Activated CD4-positive, alpha-beta T cell treated with anti-CD3 and anti-CD28 coated beads, Interleukin-2, Interleukin-6, amounts not matched to agents 100 ng/mL and 50 ng/mL, durations not matched to agents 16 hours and 8 hours (primary cell): ENCODE measurements at places on chromosomes 16 and 17.

DNA sequence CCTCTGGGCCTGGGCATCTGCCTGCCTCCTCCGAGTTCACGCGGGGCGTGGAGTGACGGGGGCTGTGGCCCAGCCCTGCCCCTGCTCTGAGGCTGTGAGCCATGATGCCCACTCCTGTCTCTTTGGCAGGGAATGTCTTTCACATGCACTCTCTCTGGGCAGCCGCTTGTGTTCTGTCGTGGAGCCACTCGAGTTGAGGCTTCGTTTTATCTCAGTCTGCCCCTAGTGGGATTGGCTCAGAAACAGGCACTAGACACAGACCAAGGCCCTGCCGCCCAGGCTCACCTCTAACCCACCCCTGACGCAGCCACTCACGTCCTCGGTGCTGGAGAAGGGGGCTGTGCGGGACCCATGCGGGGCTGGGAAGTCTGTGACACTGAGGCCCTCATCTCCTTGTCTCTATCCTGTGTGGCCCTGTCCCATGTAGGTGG is 67.5 kb upstream of the KCTD5 start:
- no peak for DNase-seq

DNA sequence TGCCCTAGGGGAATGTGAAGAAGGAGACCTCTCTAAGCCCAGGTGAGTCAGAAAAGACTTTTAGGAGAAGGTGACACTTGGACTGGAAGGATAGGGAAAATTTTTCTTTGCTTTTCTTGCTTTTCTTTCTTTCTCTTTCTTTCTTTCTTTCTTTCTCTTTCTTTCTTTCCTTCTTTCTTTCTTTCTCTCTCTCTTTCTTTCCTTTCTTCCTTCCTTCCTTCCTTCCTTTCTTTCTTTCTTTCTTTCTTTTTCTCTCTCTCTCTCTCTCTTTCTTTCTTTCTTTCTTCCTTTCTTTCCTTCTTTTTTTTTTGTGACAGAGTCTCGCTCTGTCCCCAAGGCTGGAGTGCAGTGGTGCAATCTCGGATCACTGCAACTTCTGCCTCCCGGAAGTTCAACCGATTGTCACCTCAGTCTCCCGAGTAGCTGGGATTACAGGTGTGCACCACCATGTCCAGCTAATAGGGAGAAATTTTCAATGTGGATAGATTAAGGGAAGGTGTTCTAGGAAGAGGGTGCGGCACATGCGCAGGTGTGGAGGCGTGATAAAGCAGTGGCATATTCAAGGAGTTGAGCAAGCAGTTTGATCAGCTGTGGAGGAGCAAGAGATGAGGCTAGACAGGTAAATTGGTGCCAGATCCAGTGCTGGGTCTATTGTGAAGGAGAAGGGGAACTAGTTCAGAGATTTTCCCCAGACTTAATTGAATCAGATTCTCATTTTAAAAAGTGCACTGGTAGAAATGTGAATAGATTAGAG is 40.4 kb downstream of the MMD start:
- DNase-seq, result no peak

DNA sequence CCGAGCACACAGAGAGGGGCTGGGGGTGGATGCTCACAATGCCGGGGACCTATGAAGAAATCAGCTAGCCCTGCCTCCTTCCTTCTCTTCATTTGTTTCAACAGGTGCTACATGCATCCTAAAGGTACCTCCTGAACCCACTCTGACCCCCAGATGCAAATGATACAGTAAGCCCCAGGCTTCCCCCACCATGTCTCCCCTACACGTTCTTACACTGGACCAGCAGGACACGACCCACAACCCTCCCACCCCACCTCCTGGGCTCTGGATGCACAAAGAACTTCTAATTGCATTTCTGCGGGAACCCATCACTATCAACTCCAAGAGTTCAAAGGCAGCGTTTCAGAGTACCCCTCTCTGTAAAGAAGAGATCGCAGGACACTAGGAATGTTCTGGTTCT is 2.1 kb downstream of the XYLT1 start:
- DNase-seq, result no peak

DNA sequence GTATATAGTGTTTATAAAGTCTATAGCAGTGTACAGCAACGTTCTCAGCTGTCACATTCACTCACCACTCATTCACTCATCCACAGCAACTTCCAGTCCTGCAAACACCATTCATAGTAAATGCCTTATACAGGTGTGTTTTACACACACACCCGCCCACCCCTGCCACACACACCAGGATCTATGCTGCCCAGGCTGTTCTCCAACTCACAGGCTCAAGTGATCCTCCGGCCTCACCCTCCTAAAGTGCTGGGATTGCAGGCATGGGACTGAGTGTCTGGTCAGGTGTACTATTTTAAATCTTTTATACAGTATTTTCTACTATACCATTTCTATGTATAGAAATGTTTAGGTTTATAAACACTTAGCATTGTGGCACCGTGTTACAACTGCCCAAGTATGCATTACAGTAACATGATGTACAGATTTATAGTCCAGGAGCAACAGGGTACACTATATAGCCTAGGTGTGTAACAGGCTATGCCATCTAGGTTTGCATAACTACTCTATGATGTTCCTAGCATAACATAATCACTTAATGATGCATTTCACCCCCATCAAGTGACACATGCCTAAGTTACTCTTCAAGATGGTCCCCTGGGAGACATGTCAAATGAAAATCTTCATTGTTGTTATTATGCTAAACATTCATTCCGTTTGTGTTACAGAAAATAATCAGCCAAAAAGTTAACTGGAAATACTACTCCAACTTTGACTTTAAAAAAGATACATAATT is 42.5 kb downstream of the CREBBP start:
- DNase-seq, result no peak

DNA sequence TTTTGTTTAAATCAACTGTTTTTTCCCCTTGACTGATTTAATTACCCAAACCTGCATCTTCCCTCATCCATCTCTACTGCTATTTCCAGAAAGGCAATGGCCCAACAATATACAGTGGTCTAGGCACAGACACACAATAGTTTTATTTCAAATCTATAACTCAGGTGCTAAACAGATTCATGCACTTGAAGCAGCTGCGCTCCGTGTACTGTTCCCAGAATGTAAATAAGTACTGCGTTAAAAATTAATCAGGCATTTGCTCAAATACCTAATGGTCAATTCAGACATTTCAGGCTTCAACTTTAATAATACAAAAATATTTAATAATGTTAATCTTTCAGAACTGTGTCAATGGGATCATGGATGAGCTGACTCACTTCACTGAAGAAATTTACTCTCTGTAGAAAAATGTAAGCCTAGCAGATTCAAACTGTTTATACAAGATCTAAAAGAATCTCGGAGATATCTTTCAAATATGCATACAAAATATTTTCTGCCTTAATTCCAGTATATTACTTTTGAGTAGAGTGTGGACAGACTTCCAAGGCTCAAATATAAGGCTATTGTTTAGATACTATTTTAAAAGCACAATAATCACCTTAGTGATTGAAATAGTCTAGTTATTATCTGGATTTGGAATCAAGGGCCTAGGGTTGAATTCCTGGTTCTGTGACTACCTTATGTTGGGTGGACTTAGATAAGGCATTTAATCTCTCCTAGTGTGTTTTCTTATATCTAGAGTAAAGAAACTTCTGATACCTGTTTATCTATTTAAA is 97.4 kb upstream of the PSMD7 start:
- DNase-seq, result no peak

DNA sequence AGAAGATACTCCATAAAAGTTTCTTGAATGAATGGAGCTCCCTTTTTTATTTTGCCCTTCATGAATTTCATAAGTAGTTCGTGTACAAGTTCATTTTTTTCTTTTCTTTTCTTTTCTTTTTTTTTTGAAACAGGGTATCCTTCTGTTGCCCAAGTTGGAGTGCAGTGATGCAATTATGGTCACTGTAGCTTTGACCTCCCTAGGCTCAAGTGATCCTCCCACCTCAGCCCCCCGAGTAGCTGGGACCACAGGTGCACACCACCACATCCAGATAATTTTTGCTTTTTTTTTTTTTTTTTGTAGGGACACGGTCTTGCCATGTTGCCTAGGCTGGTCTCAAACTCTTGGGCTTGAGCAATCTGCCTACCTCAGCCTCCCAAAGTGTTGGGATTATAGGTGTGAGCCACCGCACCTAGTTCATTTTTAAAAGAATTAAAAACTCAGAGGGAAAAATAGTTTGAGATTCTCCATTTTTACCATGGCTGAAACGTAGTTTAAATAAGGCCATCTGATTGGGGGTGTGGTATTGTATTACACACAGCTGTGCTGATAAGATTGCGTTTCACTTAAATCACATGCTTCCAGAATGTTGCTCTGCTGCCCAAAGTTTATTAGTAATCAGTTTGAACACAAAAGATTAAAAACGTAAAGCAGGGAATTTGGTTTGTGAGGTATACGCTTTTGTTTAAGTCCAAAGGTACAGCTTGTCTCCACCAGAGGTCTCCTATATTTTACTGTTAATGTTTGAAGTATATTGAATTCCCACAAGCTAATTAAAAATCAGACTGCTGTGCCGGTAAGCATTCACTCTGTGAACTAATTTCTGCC is 154.1 kb downstream of the SOCS1 start:
- DNase-seq, result no peak

DNA sequence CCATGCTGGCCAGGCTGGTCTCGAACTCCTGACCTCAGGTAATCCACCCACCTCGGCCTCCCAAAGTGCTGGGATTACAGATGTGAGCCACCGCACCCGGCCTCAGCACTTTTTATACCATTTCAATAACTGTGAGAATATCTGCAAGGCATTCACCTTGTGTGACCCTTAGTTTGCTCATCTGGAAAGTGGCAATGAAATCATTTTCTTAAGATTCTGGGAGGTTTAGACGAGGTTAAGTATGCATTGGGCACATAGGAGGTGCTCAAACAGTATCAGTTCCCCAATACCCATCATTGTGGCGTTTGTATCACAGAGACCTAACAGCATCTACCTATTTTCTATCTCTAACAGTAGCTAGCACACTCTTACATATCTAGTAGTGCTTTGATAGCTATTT is 481.9 kb upstream of the ERCC4 start:
- DNase-seq, result no peak

DNA sequence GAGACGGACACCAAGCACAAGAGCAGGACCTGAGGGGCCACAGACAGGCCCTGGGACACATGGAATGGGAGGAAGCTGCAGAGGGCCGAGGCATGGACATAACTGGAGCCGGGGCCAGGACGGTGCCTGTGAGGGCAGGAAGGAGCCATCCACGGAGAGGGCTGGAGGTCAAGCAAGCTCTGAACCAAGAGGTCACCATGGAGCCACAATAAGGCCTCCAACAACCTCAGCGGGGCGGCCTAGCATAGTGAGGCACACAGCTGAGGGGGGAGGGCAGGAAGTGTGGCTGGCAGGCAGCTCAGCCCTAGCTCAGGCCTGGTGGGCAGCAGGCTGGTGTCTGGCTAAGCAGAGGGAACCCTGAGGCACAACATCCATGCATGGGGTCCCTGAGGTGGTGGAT is 4.4 kb downstream of the MCRIP1 start:
- DNase-seq, result no peak

GRCh38 chr16:49488336-49488735 is 114.7 kb downstream of the C16orf78 start:
- no peak for DNase-seq

- peak; percentile 24 for DNase-seq
These were observed 468.1 kb downstream of the SOX9 start for GRCh38 chr17:72588961-72589360.

DNA sequence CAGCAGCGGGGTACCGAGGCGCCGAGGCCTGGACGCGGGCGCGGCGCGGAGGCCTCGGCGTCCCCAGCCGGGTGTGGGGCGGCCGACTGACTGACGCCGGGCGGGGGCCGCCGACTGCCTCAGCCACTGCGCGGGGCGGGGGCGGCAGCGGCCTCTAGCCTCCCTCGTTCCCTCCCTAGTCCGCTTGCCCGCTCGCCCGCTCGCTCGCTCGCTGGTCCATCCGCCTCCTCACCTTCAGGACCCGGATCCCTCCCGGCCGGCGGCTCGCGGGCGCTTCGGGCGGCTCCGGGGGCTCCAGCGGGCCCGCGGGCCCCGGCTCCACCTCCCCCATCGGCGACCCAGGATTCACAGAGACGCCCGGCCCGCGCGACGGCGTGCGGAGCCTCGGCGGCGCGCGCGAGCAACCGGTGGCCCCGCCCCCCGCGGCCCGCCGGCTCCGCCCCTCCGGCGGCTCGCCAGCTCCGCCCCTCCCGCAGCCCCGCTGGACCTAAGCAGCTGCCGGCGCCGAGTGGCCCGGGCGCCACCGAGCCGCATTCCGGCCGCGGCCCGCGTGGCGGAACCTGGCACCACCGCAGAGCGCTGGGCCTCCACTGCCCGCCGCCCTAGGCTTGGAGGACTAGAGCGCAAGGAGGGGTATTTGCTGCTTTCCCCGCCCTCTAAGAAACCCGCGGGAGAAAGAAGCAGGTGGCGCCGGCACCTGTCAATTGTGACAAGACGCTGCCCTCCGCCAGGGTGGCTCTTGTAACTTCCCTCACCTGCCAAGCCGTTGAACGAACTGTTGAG is 773 bp downstream of the PHLPP2 start:
- peak; percentile 84 for DNase-seq

GRCh38 chr17:82367724-82368524 is 3.6 kb upstream of the UTS2R start:
- DNase-seq, result peak; percentile 11

DNA sequence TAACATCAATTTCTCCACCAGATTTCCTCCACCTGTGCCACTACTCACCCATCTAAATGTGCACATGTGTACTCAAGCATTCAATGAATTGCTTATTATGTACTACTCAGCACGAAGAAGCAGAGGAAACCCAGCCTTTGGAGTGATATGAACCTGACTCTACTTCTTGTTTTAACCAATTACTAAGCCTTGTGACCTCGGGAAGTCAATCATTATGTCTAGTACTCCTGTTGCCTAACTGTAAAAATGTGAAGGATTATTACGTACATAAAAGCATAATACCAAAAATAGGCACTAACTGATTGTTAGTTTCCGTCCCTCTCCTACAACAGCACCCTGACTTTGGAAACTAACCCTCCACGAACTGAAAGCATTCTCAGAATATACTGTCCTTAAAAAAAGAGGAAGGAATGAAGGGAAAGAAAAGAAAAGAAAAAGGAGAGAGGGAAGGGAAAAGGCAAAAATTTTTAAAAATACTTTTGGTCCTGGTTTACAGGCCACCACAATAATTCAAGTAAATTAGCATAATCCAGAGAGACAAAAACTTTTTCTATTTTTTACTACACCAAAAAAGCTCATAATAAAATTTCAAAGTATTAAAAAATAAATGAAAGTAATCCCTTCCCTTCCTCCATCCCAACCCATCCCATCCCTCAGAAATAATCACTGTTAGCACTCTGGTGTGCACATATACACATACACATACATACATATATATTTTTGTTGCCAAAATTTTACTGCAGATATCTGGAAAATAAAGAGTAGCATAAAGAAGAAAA is 53.6 kb downstream of the KANSL1 start:
- DNase-seq, result no peak

- no peak for DNase-seq
These were observed 239.4 kb upstream of the TBX2 start for GRCh38 chr17:61160204-61160603.

- no peak for DNase-seq
These were observed 357.3 kb upstream of the XYLT1 start for GRCh38 chr16:17828012-17828411.
